H9 (cell line): ENCODE measurements at places on chromosomes 7 and 10. TPM values are rescaled to one million over a fixed set of nuclear protein-coding genes. Genes with fewer than 3 reads are reported as not detected.

- H3K27ac ChIP-seq, result no peak overlapping the region
- H3K4me3 ChIP-seq, result no peak overlapping the region
- H3K36me3 ChIP-seq, result peaks cover 30% of the 10 kb centered on the region
- no peaks in the 10 kb centered on the region for H3K4me1 ChIP-seq
- no peaks in the 10 kb centered on the region for H3K27me3 ChIP-seq
Measured at GRCh38 chr7:29968683-29969395, 20.8 kb downstream of the SCRN1 start.

DNA sequence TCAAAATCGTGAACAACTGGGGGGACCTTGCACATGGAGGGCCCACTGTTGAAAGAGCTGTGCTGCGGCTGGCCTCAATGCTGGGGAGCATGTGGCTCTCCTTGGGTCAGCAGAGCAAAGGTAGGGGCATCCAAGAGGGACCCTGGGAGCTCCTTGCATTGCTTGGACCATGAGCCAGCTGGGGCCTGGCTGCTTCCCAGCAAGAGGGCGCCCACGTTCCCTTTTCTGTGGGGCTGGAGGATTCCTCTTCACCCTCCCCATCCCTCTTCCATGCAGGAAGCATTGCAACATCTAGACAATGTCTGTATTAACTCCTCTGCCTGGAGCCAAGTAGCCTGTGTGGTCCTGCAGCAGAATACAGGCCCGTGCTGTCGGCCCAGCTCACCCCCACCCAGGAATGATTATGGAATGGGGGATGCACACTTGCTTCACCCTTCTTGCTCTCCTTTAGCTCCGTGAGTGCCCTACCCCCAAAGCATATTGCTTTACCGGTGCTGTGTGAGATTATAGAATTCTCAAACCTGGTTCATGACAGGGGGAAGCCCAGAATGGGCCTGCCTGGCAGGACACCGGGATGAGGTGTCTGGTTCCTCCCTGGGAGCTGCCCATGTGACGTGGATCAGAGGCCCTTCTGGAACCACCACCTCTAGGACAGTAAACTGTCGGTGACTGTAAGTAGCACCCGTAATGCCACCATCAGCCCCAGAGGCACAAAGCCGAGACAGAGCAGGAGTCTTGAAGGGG, 61.9 kb downstream of the SYPL1 start:
- H3K27ac ChIP-seq, result no peak overlapping the region
- peak; percentile 58 for DNase-seq

DNA sequence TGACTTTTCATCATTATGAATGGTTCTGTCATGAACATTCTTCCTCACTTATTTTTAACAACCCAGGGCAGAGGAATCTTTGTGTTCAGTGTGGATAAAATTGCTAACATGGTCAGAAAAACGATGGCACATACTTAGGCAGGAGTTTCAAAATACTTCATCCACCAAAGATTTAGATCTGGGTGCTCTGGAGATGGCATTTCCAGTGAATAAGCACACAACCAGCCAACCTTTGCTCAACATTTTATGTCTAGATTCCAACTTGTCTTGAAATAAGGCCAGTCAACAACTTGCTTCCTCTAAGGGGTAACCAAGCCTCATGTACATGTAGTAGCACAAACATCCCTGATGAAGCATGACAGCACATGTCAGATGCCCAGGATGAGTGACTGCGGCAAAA, 33.4 kb upstream of the ADRB1 start:
- no peaks in the 10 kb centered on the region for H3K4me1 ChIP-seq
- DNase-seq, result no peak
- no peaks in the 10 kb centered on the region for H3K36me3 ChIP-seq

GRCh38 chr7:78279457-78279856, 480.9 kb downstream of the PHTF2 start:
- no peak overlapping the region for H3K27ac ChIP-seq
- no peaks in the 10 kb centered on the region for H3K4me1 ChIP-seq
- H3K27me3 ChIP-seq, result no peaks in the 10 kb centered on the region
- H3K4me3 ChIP-seq, result no peak overlapping the region

DNA sequence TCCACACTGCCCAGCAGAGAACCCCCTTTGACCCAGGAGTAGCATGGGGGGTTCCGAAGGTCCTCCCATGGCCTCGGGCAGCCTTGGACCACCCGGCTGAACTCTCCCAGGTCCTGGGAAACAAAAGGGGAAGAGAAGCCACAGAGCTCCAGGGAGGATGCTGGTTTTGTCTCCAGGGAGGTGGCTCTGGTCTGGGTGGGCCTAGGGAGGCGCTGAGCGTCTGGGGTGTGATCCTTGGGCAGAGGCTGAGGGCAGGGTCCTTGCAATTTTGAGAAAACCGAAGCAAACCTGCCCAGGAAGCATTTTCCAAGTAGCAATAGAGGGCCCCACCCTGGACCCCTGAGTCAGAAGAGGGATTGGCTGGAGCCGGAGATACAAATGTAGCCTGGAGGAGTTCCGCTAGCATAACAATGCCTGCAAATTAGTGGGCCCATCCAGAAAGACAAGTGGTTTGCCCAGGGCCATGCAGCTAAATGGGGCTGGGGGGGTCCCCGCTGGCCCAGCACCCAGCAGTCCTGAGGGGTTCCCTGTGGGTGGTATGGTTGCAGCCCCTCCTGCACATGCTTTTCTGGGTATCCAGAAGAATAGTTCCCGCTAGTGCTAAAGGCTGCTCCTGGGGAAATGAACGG, 2.0 kb downstream of the UTF1 start:
- peaks cover 2% of the 10 kb centered on the region for H3K36me3 ChIP-seq
- H3K4me1 ChIP-seq, result no peaks in the 10 kb centered on the region; the same call in 1 of the 2 replicates
- H3K4me3 ChIP-seq, result peak overlapping the region; percentile 77
- no peak overlapping the region for H3K27ac ChIP-seq

DNA sequence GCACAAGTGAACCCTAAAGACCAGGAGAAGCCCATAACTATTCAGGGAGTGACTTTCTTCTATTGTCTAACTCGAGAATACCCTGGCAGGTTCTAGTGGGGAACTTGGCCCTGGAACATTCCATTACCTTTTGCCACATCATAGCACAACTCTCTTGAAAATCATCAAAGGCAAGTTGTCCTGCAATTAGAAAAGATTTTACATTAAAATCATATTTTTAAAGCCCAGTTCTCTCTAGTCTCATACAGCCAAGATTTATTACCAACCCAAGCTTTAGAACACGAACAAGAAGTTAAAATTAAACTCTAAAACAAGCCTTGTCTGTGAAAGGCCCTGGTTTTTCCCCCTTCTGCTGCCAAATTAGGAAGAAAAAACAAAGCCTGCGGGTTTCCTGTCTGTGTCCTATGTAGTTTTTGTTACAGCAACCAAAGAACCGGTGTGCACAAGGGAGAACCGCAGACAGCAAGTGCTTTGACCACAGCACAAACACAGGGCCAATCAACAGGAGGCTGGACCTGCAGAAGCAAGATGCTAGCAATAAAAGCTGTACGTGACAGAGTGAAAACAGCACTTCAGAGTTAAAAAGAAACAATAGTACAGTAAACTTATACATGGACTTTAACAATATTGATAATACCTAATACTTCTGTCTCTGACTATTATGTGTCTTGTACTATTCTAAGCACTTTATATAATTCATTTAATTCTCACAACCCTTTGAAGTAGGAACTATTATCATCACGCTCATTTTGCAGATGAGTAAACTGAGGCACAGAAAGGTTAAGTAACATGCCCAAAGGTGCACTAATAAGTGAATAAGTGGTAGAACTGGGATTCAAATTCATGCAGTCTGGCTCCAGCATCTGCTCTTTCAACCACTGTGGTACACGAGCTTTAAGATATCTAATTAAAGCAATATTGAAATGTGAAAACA, 65.8 kb downstream of the STK17A start:
- peak overlapping the region; percentile 89 for H3K27ac ChIP-seq
- peaks cover 44% of the 10 kb centered on the region for H3K36me3 ChIP-seq
- DNase-seq, result no peak
- H3K4me3 ChIP-seq, result no peak overlapping the region

GRCh38 chr7:143510854-143511592, 33.4 kb downstream of the TAS2R41 start:
- H3K4me1 ChIP-seq, result no peaks in the 10 kb centered on the region
- no peak overlapping the region for H3K4me3 ChIP-seq
- peak; percentile 51 for DNase-seq
- no peaks in the 10 kb centered on the region for H3K36me3 ChIP-seq

DNA sequence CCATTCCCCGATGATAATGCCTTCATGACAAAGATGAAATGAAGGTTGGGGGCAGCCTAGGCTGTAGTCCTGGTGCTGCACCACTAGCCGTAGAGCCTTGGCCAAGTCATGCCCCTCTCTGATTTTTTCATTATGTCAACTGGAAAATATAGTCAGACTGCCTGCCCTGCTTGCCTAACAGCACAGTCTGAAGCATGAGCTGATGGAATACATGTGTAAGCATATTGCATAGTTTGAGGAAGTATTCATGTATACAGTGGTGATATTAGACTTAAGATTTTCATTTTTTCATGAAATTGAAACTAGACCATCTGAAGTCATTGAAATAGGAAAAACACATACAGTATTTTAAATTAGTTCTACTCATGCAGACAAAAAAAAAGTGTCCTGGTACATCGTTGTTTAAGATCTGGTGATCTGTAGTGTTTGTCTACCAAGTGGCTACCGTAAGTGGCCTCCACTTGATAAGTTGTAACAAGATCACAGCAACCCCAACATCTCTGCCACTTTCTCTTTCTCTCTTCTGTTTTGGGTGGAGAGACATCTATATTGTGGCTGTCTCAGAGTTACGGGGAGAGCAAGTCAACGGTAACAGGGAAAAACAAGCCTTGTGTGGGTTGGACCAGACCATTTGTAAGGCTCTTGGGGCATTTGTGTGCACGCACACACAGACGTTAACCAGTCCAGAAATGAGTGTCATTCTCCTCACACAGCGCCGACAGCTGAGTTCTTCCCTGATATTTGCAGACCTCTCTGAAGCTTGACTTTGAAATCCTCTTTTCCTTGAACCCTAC, 716.6 kb upstream of the GALNT17 start:
- H3K36me3 ChIP-seq, result no peaks in the 10 kb centered on the region
- no peak overlapping the region for H3K4me3 ChIP-seq
- H3K4me1 ChIP-seq, result peaks cover 4% of the 10 kb centered on the region; the same call in 1 of the 2 replicates
- no peak overlapping the region for H3K27ac ChIP-seq

GRCh38 chr10:112362833-112363232, 11.1 kb upstream of the ACSL5 start:
- H3K4me3 ChIP-seq, result no peak overlapping the region
- H3K27ac ChIP-seq, result no peak overlapping the region
- no peaks in the 10 kb centered on the region for H3K36me3 ChIP-seq
- H3K4me1 ChIP-seq, result no peaks in the 10 kb centered on the region

DNA sequence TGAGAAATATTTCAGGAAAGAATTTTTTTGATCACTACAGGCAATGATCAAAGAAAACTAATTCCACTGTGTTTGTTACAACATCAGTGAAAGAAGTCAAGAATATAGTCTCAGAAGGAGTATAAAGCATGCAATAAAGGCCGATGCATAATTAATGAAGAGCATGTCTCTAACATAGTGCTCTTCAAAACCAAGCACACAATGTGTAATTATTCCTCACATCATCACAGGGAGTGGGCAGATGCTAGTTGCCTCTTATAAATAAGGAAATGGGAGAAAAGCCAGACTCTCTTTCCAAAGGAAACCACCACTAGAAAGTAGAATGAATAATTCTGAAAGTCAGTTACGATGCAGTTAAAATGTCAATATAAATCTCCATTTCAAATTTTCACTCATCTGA, 220.1 kb downstream of the TEX36 start:
- H3K36me3 ChIP-seq, result no peaks in the 10 kb centered on the region; the same call in 2 of the 3 replicates
- H3K4me3 ChIP-seq, result no peak overlapping the region
- H3K27ac ChIP-seq, result no peak overlapping the region
- H3K4me1 ChIP-seq, result no peaks in the 10 kb centered on the region
- no peaks in the 10 kb centered on the region for H3K27me3 ChIP-seq

GRCh38 chr7:6154542-6155404, 117.7 kb downstream of the CYTH3 start:
- H3K4me3 ChIP-seq, result no peak overlapping the region
- no peak overlapping the region for H3K27ac ChIP-seq
- H3K36me3 ChIP-seq, result peaks cover 28% of the 10 kb centered on the region; the same call in 2 of the 3 replicates
- no peaks in the 10 kb centered on the region for H3K27me3 ChIP-seq

GRCh38 chr7:84177758-84178412, 16.7 kb downstream of the SEMA3A start:
- H3K27ac ChIP-seq, result no peak overlapping the region
- peaks cover 29% of the 10 kb centered on the region for H3K36me3 ChIP-seq
- H3K4me3 ChIP-seq, result no peak overlapping the region
- no peaks in the 10 kb centered on the region for H3K27me3 ChIP-seq
- H3K4me1 ChIP-seq, result no peaks in the 10 kb centered on the region

DNA sequence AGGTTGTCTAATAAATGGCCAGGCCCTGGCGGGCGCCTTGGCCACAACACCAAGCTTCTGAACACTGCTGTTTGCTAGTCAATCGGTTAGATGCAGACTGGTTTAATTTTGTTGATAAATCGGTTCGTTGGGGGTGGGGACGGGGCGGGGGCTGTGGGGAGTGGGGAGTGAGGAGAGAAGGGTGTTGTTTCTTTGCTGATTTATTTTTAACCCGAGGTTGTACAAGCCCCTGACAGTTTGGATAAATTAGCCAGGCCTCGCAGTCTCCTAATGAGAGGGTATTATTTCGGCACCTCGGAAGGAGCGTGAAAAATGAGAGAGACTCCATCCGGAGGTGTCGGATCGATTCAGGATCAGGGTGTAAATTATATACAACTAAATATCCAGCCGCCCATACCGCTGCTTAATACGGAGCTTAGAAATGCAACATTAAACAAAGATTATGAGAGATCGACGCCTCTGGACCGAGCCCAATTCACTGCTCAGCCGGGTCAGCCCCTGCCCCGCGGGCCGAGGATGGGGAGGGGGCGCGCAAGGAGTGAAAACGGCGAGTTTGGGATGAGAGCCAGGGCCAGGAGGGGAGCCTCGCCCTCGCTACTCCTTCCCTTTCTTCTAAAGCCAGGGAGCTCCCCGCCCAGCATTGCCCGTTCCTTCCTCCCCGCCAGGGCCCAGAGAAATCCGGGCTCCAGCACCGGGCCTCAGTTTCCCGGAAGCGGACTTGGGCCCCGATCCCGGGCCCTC, 8.0 kb downstream of the UNCX start:
- no peaks in the 10 kb centered on the region for H3K36me3 ChIP-seq
- H3K4me3 ChIP-seq, result peak overlapping the region; percentile 74
- peaks cover 84% of the 10 kb centered on the region for H3K27me3 ChIP-seq
- no peaks in the 10 kb centered on the region for H3K4me1 ChIP-seq
- no peak for DNase-seq
- H3K27ac ChIP-seq, result no peak overlapping the region

- H3K27ac ChIP-seq, result no peak overlapping the region
- 0 out of 2 replicates have a peak, but pooled peaks cover 2% of the 10 kb centered on the region for H3K27me3 ChIP-seq
- H3K36me3 ChIP-seq, result no peaks in the 10 kb centered on the region
- no peaks in the 10 kb centered on the region for H3K4me1 ChIP-seq
Measured at GRCh38 chr10:98321186-98321780, 53.3 kb upstream of the LOXL4 start.

GRCh38 chr7:159030490-159031134, 114.1 kb downstream of the VIPR2 start:
- H3K4me1 ChIP-seq, result no peaks in the 10 kb centered on the region
- peaks cover 2% of the 10 kb centered on the region; the same call in 1 of the 2 replicates for H3K36me3 ChIP-seq
- H3K4me3 ChIP-seq, result peak overlapping the region; percentile 70
- no peak overlapping the region for H3K27ac ChIP-seq
- H3K27me3 ChIP-seq, result no peaks in the 10 kb centered on the region
- peak; percentile 87 for DNase-seq

Gene MALRD1
- 0.20 and 0.24 TPM in 2 replicates for total RNA-seq

- H3K27me3 ChIP-seq, result no peaks in the 10 kb centered on the region
- H3K36me3 ChIP-seq, result no peaks in the 10 kb centered on the region
- H3K4me3 ChIP-seq, result no peak overlapping the region
- DNase-seq, result no peak
- H3K27ac ChIP-seq, result no peak overlapping the region
Measured at GRCh38 chr10:11331726-11332125, 279.7 kb downstream of the USP6NL start.

- H3K36me3 ChIP-seq, result no peaks in the 10 kb centered on the region
- no peak overlapping the region for H3K4me3 ChIP-seq
- DNase-seq, result no peak
- H3K4me1 ChIP-seq, result no peaks in the 10 kb centered on the region
Measured at GRCh38 chr10:69503001-69503895, 52.0 kb downstream of the TSPAN15 start.

Gene WDR86
- total RNA-seq, result 8.1 and 9.4 TPM in 2 replicates
